ENCODE measurements at places on chromosomes 4 and X. TPM values are rescaled to one million over a fixed set of nuclear protein-coding genes. Genes with fewer than 3 reads are reported as not detected.

Gene RBM46
- 0.52 TPM for total RNA-seq

Gene PACRGL
- 38.6 TPM for total RNA-seq

Gene MFAP3L
- total RNA-seq = 19.6 TPM

Gene SSX1
- total RNA-seq = not detected

GRCh38 chr4:84031401-84031800, 467.7 kb downstream of the NKX6-1 start:
- no peak for DNase-seq

DNA sequence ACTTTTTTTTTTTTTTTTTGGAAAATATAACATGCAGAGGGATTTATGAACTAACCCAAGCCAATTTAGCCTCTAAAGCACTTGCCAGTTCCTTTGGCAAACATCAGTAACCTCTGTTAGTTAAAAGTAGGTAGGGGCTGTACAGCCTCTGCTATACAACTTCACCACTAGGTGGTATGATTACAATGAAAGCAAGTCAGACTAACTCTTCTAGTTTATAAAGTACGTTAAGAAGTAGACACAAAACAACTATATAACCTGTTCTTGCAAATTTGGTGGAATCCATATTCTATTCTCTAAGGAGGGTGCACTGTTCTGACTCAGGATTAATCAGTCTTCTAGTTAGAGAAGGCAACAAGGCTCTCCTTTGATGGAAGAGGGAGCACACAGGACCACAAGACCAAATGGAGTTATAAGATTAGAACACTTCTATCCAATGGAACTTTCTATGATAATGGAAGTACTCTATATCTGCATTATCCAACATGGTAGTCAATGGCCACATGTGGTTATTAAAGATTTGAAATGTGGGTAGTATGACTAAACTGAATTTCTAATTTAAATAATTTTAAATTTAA, 12.8 kb downstream of the AIMP1 start:
- peak; percentile 69 for DNase-seq

- DNase-seq = no peak
Observed at GRCh38 chrX:8103655-8104054, 67.4 kb downstream of the VCX2 start.

DNA sequence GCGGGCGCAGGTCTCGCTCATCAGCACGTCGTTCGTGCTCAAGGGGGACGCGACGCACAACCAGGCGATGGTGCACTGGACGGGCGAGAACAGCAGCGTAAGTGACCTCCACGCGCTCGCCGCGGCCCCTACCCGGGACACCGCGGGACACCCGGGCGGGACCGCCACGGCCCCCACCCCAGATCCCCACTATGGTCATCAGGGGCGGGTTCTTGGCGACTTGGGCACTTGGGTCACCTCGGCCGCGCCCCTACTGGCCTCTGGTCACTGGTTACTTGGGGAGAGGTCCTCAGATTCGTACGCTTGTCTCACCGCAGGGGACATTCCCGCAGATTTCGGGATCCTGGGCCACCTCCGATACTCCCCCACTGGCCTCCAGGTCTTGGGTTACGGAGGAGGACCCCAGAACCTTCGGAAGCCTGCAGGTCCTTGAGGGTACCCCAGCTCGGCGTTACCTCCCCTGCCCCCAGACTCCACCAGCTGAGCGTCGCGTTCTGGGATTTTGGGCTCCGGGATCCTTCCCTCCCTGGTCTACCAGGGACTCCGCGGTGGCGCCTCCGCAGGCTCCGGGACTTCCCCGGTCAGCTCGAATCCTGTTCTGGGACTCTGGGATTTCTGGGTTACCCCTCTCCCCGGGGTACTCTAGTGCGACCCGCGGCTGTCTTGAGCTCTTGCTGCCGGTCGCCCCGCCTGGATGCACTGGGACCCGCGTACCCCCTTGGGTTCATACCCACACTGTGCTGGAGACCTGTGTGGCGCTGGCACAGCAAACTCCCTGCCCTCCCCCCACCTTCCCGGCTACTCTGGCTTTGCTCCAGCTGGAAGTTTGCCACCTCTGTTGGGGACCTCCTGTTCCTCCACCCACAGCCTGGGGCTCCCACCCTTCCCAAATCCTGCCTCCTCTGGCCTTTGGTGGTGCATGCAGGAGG, 956 bp downstream of the SORCS2 start:
- DNase-seq = no peak

- DNase-seq = peak; percentile 31
Observed at GRCh38 chr4:39908284-39908683, 69.4 kb downstream of the PDS5A start.

DNA sequence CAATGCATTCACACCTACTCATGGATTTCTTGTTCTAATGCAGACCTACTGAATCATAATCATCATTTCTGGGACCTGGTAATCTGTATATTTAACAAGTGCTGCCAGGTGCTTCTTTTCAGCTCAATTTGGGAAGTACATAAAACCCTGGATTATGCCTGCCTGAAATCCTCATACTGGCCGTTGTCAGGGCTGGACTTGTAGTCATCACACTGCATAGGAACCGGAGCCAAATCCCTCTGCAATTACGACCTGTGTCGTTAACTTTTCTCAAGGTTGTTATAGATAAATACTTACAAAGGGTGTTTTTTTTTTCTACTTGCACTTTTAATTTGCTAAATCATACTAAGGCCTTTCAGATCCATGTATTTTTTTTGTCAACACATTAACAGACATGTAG, 294.9 kb upstream of the PRPS2 start:
- DNase-seq = no peak

DNA sequence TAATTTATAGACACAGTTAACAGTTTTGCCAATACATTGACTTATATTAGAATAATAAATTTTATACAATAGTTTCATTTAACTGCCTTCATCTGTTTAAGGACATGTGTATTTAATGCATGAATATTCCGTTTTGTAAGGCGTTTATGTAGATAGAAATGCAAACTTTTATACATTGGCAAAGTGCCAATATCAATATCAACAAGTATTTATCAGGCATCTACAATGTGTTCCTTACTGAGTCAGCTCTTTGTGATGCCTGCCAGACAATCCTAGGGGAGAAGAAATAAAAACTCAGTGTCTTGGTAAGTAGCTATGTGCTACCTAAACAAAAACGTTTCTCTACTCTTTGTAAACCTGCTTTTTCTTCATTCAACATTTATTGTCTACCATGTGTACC, 1142.2 kb downstream of the C4orf33 start:
- DNase-seq = no peak

DNA sequence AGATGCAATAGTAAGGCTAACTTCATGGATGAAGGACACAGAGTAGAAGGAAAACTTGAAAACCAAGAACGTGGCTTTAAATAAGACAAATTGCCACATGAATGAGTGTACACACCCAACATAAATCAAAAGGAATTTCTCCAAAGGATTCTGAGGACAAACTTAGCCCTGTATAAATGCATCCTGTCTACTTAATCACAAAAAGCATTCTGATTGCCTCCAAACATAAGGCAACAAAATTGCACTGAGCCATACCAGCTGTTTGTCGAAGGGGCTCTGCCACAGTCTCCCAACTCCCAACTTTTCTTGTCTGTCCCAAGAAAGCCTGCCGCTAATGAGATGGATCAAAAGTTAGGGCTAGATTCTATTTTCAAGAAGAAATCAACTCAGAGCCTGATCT, 194.3 kb downstream of the SOWAHB start:
- peak; percentile 44 for DNase-seq

DNA sequence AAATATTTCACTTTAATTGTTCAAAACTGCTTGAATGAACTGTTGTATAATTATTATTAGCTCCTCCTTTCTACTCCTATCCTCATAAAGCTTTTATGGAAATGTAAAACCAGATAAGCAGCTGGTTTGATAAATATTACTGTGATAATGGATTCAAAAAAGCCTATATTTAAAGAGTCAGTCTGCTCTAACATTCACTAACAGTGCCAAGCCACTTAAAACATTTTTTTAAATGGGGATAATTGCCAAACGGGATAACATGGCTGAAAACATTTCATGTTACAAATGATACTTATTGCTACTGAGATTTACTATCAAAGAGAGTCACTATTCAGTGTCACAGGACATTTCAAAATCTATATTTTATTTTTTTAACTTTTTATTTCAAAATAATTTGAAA, 17.4 kb downstream of the ARHGAP24 start:
- no peak for DNase-seq

- DNase-seq = no peak
Observed at GRCh38 chrX:141701072-141701471, 2.5 kb upstream of the SPANXD start.

- peak; percentile 69 for DNase-seq
Observed at GRCh38 chr4:105350859-105351490, 122.9 kb downstream of the PPA2 start.

DNA sequence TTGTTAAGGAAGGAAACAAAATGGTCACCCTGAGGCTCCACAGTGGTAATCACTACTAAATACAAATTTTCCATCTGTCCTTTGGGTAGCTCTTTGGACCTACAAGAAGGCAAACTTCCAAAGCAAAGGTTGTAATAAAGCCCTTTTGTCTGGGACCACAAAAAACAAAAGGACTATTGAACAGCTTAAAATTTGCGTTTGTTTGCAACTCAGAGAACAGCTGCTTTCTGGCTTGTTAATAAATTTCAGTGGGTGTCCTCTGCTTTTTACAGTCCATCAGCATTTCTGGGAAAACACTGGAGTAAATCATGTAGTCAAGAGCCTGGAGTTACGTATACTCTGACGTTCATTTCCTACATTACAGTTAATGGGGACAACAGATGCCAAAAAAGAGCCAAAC, 439.7 kb upstream of the DIAPH2 start:
- no peak for DNase-seq

DNA sequence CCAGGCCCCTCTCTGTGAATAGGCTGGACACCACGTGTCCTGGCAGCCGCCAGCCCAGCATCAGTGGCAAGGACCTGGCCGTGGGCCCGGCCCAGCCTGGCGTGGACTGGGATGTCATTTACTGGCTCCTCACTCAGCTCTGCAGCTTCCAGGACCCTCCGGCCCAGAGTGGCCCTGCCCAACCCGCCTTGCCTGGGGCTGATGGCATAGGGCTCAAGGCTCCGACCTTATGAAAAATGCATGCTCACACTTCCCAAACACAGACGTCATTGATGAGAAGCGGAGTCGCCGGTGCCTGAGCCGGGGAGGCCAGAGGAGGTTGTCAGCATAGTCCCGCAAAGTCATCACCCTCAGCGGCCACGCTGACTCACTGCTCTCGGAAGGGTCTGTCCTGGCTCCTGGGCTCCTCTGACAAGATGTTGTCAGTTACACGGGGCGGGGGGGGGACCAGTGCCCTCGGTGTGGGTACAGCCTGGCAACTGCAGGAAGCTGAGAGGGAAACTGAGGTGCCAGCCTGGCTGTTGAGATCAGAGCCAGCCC, 14.3 kb downstream of the CFAP99 start:
- DNase-seq = peak; percentile 72

GRCh38 chrX:101257448-101258258, 33.5 kb downstream of the TAF7L start:
- no peak for DNase-seq

GRCh38 chr4:7610841-7611240, 176.1 kb upstream of the PSAPL1 start:
- no peak for DNase-seq

DNA sequence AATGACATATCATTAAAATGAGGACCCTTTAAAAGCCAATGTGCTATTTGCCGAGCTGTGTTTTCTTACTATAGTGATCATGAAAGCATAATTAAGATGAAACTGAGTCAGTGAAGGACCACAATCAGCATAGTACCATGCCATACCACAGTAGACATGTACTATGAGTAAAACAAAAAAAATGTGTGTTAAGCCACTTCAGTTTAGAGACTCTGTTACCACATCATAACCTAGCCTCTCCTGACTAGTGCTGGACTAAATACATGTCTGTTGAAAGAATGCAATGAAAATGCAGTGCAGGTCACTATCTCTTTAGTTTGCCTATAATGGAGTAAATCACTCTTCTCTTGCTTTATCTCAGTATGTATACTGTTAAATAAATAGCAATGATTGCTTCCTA, 12.3 kb upstream of the DDX53 start:
- peak; percentile 27 for DNase-seq
